CD8-positive, alpha-beta memory T cell (primary cell): ENCODE measurements at places on chromosomes 11 and 22.

- no peak for DNase-seq
Measured at GRCh38 chr11:130827451-130828377, 88.6 kb downstream of the SNX19 start.

DNA sequence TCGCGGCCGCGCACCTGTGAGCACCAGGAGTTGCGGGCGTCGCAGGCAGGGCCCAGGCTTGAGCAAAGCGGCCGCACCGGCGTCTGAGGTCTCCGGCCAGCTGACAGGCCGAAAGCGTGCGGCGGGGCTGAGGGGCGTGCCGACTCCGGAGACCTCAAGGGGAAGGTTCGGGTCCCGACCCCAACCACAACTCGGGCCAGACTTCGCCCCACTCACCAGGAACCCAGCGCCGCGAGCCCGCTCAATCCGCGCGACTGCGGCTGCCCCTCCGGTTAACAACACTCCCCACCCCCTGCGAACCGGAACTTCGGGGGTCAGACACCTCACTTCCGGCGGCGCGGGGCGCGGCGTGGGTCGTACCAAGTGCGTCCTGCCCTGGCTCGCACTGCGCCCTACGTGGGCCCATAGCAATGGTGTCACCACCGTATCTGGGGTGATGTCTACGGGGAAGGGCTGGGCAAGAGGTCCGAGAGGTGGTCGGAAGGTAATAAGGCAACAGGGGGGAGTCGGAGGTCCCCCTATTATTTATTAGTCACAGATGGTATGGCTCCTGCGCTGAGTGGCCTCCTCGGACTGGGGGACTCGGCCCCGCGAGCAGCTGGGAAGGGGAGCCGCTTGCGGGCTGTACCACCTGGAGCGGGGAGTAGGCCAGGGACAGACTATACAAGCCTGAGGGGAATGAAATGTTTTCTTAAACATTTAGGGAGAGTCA, at the start of gene SYVN1:
TSS of gene SYVN1 (minus strand) at position 280 of the 712 bp plus-strand sequence. CDS start 918 bp downstream, outside the sequence.
- DNase-seq: peak; percentile 95

- DNase-seq: no peak
Measured at GRCh38 chr11:125422681-125423080, 73.4 kb downstream of the FEZ1 start.

DNA sequence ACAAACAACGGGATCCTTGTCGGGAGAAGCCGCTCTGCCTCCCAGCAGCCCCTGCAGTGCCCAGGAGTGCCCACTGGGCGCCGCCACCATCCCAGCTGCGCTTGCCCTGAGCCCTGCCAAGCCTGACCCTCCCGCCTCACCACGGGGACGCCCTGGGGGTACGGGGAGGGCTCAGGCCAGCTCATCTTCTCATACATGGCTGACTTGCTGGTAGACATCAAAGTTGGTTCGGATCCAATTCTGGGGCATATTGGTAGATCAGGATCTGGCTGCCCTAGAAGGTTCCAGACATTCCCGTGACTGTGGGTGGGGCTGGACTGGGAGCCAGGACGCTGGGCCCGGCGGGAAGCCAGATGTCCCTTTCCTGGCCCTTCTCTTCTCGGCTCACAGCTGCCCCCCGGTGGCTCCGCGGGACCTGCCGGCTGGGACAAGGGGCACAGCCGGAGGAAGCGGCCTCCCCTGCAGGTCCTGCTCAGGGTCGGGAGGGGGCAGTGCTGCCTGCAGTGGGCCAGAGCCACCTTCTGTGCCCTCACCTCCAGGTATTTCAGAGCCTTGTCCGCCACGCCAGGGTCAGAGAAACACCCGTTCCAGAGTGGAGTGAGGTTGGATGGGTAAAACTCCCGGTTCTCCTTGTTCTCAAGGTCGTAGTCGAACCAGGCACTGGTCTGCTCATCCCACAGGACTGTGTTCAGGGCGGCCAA, 10.6 kb upstream of the TREH start:
- DNase-seq: peak; percentile 71

DNA sequence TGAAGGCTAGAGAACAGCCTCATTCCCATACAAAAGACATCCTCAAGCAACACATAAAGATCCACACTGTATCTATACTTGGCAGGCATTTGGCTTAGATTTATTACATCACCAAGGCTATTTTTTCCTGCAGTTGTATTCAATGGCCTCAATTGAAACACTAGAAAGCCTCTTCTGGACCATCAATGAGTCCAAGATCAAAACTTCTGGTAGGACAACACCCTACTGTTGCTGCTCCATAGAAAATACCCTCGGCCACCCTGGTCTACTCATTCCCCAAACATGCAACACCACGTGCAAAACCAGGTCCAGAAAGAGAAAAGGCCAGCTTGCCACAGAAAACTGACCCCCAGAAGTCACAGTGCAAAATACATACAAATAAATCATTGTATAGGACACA, 56.9 kb upstream of the CADM1 start:
- DNase-seq: no peak

DNA sequence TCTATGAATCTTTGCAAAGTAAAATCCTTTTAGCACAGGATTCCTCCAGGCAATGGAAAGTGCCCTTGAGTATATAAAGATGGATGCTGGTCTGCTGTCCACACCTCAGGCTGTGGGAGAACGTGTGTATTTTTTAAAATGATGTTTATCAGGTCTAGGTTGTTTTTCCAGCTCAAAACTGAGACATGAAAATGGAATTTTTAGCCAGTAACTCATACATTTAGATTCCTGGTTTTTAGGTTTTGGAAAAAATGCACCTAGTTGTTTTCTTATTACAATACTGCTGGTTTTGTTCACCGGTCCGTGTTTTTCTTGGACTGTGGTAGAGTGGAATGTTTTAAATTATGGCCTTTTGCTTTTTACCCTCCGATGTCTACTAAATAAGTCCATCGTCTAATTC, 554.7 kb downstream of the SOX6 start:
- DNase-seq: no peak

- DNase-seq: no peak
Measured at GRCh38 chr11:34552270-34552669, 38.7 kb upstream of the ELF5 start.

- no peak for DNase-seq
Measured at GRCh38 chr11:578276-579035, 2.2 kb downstream of the PHRF1 start.

DNA sequence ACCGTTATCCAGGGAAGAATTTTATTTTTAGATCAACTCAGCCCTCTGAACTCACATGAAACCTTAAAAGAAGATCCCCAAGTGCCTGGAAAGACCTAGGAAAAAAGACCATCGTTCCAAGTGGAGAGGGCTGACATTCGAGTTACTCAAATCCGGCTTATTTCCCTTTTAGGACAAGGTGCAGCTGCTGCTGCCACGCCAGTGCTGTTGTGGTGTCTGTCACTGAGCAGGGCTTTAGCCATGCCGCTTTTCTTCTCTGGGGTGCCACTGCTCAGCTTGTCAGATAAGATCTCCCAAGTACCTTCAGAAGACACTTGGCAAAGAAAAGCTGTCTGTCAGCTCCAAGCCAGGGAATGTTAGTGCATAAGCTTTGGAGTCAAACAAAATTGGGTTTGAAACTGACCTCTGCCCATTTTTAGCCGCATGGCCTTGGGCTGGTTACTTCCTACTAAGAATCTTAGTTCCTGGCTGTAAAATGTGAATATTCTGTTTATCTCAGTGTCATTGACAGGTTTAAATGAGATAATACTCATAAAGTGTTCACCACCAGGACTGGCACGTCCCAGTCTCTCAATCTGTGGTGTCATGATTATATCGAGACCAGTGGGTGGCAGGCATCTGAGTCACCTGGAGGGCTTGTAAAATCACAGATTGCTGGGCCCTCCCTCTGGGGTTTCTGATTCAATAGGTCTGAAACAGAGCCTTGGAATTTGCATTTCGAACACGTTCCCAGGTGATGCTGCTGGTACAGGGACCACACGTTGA, 117.5 kb downstream of the PKNOX2 start:
- no peak for DNase-seq
